CD4-positive, CD25-positive, alpha-beta regulatory T cell (primary cell): ENCODE measurements at places on chromosomes 12 and 14.

DNA sequence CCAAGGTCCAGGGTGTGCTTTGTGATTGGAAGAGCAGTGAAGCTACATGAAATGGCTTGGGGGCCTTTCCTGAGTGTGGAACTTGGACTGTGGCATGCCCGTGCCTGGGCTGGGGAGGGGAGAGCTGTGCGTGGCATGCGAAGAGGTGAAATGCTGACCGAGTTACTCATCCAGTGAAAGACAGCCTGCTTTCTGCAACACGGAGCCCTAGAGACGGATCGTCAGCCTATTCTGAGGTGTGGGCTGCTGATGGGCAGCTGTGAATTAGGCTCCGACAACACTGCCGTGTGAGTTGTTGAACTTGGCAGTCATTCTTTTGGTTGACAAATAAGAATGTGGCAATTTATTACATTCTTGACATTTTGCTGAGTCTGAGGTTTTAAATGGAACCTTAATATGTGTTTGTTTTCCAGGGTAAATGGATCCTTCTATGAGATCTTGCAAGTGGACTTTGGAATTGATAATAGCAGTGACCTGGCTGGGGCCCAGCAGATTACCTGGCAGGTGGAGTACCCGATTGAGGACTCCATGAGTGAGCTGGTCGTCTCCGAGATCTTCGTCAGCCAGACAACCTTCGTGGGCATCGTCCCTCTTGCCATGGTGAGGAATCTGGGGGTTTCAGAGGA, 453.9 kb downstream of the AACS start:
- no peak overlapping the region for H3K27ac ChIP-seq
- H3K4me3 ChIP-seq: no peak overlapping the region
- DNase-seq: no peak
- no peaks in the 10 kb centered on the region for H3K4me1 ChIP-seq

DNA sequence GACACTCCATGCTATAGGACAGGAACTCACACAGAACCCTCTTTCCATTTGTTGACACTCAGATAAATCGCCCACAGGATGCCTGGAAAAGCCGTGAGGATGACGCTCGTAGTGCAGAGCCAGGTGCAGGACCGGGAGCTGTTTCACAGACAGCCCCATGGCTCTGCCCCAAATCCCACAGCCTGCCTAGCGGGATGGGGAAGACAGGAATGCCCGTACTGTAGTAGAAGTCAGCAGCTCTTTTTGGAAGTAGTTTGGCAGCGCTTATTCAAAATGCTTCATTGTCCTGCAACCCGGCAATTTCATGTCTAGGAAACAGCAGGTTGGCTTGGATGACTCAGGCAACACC, 41.6 kb downstream of the JAG2 start:
- no peaks in the 10 kb centered on the region for H3K4me1 ChIP-seq
- H3K36me3 ChIP-seq: no peaks in the 10 kb centered on the region
- no peaks in the 10 kb centered on the region for H3K27me3 ChIP-seq
- H3K4me3 ChIP-seq: no peak overlapping the region

DNA sequence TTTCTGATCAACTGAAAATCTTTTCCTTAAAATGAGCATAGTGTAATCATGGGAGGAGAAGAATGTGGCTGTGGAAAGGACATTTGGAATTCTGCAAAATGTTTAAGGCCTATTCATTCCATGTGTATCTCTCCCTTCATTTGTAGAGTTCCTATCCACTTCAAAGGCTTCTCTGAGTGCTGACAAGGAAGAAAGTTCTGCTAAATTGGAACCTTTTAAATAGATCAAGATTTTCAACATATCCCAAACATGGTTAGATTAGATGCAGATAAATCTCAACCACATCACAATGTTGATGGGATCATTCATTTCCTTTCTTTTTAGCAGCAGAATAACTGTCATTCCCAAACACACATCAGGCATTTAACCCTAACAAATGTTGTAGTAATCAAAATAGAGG, 28.4 kb upstream of the SIX1 start:
- no peak overlapping the region for H3K4me3 ChIP-seq
- H3K27me3 ChIP-seq: peaks cover 2% of the 10 kb centered on the region

- no peak overlapping the region for H3K4me3 ChIP-seq
- H3K4me1 ChIP-seq: peaks cover 6% of the 10 kb centered on the region
- no peaks in the 10 kb centered on the region for H3K36me3 ChIP-seq
Observed at GRCh38 chr14:71372411-71372838, 465.2 kb downstream of the PCNX1 start.

DNA sequence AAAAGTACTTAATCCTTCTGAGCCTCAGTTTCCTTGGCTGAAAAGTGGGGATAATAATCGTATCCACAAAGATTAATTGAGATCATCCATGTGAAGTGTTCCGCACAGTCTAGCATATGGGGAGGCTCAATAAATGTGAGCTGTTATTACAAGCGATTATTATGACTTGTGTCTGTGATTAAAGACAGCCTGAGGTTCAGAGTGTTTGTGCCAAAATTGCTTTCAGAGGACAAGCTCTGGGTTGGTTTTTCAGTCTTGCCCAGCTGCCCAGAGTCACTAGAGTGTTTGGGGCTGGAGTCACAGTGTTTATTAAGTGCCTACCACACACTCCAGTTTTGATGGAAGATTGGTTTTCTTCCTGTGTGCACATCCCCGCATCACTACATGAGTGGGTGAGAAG, 53.5 kb downstream of the NTF3 start:
- no peak overlapping the region for H3K27ac ChIP-seq
- H3K36me3 ChIP-seq: no peaks in the 10 kb centered on the region
- no peaks in the 10 kb centered on the region for H3K27me3 ChIP-seq
- H3K4me1 ChIP-seq: no peaks in the 10 kb centered on the region
- DNase-seq: no peak

DNA sequence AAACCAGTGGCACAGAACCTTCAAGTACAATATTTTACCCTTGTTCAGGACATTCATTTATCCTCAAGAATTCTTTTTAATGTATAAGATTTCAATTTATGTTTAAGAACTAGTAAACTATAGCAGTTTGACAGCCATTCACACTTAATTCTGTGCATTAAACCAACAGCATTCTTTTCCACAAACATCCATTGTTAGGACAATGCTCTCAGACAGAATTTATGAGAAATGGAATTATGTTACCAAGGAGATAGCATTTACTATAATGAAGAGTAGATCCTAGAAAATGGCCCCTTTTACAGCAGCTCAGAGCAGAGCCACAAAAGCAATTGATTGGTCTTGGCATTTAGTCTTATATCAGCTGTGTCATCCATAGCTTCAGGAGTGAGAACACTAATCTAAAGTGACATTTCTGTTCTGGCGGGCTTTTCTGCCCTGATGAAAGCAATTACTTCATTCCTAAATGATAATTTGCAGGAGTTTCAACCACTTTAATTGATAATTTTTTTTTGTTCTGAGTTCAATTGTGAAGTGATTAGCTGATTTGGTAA, 268.9 kb downstream of the NPAS3 start:
- no peaks in the 10 kb centered on the region for H3K4me1 ChIP-seq
- DNase-seq: no peak
- H3K27ac ChIP-seq: no peak overlapping the region

- H3K4me1 ChIP-seq: peaks cover 55% of the 10 kb centered on the region
- peaks cover 31% of the 10 kb centered on the region for H3K36me3 ChIP-seq
- peak overlapping the region; percentile 85 for H3K27ac ChIP-seq
- DNase-seq: peak; percentile 77
Observed at GRCh38 chr12:31959701-31960391, 631 bp downstream of the RESF1 start.

DNA sequence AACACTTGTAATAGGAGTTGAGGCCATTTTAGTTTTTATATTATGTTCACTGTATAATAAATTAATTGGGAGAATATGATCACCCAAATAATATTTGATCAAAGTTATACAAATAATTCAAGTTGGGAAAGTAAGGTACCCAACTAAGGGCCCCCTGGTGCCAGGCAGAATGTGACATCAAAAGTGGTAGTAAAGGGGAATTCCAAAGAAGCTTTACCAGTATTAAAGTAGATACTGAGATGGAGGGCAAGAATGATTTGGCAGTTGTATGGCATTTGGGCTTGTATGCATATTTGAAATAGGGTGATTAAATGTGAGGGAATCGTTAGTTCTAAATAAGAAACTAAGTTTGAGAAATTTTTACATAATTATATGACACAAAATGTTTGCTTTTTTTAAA, 17.7 kb downstream of the GXYLT1 start:
- no peaks in the 10 kb centered on the region for H3K36me3 ChIP-seq
- H3K27ac ChIP-seq: no peak overlapping the region
- no peaks in the 10 kb centered on the region for H3K27me3 ChIP-seq
- H3K4me1 ChIP-seq: peaks cover 6% of the 10 kb centered on the region
- H3K4me3 ChIP-seq: no peak overlapping the region
- no peak for DNase-seq

GRCh38 chr12:50039151-50039835, 14.0 kb upstream of the RACGAP1 start:
- H3K27ac ChIP-seq: no peak overlapping the region
- H3K36me3 ChIP-seq: no peaks in the 10 kb centered on the region

DNA sequence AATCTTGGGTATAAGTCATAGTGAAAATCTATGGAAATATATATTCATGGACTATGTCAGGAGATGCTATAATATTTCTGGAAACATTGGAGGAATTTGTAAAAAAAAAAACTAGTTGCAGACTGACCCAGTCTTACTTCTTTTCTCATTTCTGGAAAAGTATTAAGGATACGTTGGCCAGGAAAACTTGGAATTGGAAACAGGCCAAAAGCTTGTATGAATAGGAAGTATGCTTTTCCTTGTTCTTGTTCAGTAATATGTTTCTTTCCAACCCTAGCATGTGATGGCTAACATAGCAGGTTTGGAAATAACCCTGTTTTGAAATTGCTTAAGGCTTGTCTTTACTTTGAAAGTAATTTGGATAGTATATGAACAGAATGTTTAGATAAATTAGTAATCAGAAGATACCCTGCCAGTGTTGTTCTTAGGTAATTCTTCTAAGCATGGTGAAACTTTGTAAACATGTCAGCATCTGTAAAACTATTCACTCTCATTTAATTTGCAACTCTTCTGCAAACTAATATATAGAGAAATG, 316.2 kb downstream of the NPAS3 start:
- DNase-seq: no peak
- H3K36me3 ChIP-seq: no peaks in the 10 kb centered on the region
- H3K4me1 ChIP-seq: no peaks in the 10 kb centered on the region
- no peak overlapping the region for H3K27ac ChIP-seq

DNA sequence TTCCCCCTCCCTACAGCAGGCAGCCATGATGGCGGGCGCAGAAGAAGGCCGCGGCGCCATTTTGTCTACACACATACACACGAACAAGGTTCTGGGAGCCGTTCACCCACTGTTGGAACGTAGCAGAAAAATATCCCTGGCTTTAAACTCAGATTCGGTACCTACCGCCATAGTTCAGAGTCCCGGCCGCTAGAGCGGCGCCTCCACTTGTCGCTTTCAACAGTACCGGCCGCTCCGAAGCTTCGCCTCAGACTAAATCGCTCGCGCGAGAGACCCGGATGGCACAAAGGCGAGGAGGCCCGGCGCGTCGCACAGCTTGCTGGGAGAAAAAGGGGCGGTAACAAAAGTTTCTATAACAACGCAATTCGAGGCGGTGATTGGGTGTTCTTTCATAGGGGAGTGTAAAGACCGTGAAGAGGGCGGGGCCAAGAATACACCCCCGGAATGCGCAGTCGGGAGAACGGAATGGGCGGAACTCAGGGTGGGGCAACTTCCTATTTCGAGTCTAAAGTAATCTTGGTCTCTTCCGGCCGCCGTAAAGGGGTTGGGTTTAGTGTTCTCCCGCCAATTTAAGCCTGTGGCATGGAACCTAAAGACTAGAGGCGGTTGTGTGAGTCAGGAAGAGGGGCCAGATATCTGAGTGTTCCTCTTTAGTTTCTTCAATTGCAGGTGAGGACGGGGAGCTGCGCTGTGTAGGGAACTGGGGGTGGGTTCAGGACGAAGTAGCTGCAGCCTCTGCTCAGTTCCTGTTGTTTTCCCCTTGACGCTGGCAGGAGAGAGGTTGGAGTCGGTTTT, at the start of the genes KNTC1 and RSRC2:
Gene KNTC1 (plus strand): TSS at position 567 of the 795 bp plus-strand sequence. CDS start 2,815 bp downstream, outside the sequence.
Gene RSRC2 (minus strand): TSS at position 254 of the 795 bp plus-strand sequence. CDS start 83 bp downstream, at position 171.
- peak within 1 kb of the TSS; percentile 100 for H3K4me3 ChIP-seq
- H3K27me3 ChIP-seq: no peaks in the 10 kb centered on the region
- peaks cover 48% of the 10 kb centered on the region for H3K4me1 ChIP-seq

DNA sequence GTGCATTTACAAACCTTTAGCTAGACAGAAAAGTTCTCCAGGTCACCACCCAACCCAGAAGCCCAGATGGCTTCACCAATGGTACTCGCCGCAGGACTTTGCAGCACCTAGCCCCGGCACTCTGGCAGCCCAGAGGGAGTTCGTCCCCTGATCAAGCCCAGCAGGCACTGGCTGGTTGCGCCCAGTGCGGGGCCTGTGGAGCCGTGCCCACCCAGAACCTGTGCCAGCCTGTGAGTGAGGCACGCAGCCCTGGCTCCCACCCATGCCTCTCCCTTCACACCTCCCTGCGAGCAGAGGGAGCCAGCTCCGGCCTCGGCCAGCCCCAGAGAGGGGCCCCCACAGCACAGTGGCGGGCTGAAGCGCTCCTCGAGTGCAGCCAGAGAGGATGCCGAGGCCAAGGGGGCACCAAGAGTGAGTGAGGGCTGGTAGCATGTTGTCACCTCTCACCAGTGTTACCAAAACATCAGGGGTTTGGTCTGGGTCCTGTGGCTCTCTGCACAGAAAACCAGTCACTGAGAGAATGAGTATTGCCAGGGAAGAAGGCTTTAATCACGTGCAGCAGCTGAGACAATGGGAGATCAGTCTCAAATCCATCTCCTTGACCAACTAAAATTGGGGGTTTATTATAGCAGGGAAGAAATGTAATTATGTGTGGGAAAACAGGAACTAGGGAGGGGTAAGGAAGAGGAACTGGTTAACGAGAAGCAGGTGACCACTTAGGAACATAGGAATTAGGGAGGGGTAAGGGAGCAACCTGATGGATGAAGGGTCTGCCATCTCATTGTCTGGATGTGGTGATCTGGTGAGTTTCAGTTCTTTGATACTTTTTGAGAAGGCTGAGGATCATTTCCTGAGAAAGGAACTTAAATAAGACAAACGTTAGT, 151.3 kb downstream of the NUBPL start:
- no peaks in the 10 kb centered on the region for H3K27me3 ChIP-seq
- no peaks in the 10 kb centered on the region for H3K4me1 ChIP-seq
- H3K27ac ChIP-seq: no peak overlapping the region
- DNase-seq: no peak
- no peaks in the 10 kb centered on the region for H3K36me3 ChIP-seq

GRCh38 chr14:100409003-100409360, 85.8 kb downstream of the SLC25A47 start:
- peak overlapping the region; percentile 3 for H3K27ac ChIP-seq
- no peak for DNase-seq
- no peak overlapping the region for H3K4me3 ChIP-seq
